ENCODE measurements at places on chromosomes 3 and 15.

DNA sequence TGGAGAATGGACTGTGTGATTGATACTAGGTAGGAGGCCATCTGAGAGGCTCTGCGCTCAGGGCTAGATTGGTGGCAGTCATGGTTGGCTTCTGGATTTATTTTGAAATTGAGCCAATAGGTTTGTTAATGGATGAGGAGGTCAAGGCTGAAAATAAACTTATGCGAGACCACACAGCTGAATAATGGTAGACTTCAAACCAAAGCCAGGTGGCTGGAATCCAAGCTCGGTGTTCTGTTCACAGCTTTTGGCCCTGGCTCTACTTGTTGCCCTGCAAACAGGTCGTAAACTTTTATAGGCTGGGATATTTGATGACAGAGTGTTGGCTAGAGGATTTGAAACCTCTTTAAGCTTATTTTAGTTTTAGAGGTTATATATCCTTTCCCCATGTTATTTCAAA lies 160.4 kb downstream of the CHL1 start:
- no peak for DNase-seq

- peak; percentile 54 for DNase-seq
Observed at GRCh38 chr15:98076021-98076816, 115.7 kb downstream of the ARRDC4 start.

DNA sequence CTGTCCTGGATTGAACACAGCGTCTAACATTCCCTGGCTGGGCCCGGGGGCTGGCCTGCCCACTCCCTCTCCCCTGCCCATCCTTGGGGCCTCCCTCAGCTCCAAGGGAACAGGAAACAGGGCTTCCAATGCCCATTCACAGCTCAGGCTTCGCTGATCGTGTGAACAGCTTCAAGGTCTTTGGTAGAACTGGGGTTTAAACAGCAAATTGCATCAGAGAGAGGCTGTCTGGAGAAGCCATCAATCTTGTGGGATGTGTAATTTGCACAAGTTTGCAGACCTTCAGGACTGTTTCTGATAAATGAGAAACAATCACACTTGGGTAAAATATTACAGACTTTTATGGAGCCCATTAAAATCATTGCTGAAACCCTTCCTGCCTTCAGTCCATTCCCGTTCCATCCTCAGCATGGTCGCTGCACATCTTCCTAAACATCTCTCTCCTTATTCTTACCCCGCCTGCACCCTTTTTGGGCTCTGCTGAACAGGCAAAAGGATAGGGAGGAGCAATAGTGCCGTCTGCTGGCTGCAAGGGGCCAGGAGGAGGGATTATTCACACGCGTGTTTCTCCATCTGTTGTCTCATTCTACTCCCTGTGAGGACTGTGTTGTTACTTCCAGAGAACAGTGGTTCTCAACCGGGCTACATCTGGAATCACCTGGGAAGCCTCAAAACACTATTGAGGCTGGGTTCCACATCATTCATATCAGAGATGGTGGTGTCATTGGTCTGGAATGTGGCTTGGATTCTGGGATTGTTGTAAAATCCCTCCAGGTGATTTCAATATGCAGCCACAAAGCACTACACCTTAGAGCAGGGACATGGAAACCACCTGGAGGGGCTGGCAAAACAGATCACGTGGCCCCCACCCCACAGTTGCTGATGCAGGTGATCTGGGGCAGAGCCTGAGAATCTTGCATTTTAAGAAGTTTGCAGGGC lies 116.3 kb downstream of the CLSTN2 start:
- no peak for DNase-seq

- DNase-seq = no peak
Observed at GRCh38 chr3:113219605-113220300, 8.4 kb downstream of the BOC start.

DNA sequence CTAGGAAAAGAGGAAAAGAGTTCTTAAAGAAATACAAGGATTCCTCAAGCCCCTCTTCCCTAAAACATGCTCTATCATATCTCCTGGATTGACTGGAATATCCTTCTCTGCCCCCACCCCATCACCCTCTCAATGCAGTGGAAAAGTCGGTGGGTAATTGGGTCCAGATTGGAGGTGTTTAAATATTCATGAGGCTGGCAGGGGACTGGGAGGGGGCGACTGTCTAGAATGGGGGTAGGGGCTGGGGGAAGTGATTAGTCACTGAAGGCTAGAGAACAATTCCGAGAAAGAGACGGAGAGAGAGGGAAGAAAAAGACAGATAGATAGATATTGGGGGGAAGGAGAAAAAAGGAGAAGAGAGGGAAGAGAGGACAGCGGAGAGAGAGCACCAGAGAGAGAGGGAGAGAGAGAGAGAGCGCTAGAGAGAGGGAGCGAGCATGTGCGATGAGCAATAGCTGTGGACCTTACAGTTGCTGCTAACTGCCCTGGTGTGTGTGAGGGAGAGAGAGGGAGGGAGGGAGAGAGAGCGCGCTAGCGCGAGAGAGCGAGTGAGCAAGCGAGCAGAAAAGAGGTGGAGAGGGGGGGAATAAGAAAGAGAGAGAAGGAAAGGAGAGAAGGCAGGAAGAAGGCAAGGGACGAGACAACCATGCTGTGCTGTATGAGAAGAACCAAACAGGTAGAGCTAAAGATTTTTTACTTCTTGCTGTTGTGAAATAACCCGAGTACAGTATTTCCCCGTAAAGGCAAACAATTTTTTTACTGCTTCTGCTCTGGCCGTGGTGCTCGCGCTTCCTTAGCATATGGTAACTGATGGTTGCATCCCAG lies at the start of gene GAP43:
GAP43 (plus strand) TSS at position 467 of the 825 bp plus-strand sequence; CDS start at position 647, 180 bp downstream.
- DNase-seq = peak; percentile 77

GRCh38 chr15:71111181-71111565 lies 4.1 kb upstream of the THSD4 start:
- DNase-seq = peak; percentile 57

DNA sequence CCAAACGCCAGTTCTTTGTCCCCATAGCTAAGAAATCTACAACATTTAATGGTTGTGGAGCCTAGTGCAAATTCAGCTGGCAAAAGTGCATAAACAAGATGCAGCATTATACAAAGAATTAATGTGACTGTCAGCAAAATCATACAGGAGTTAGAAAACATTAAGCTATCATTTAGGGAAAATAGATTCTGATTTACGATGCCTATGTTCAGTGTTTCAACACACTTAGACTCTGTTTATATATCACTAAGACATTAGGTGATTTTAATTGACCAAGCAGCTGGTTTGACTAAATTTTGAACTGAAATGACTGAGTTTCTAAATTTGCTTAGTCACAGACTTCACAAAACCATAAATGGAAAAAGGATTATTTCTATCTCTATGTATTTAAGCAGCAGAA lies 1076.8 kb downstream of the TBL1XR1 start:
- DNase-seq = peak; percentile 10

GRCh38 chr15:93126599-93126998 lies 37.6 kb upstream of the RGMA start:
- no peak for DNase-seq

DNA sequence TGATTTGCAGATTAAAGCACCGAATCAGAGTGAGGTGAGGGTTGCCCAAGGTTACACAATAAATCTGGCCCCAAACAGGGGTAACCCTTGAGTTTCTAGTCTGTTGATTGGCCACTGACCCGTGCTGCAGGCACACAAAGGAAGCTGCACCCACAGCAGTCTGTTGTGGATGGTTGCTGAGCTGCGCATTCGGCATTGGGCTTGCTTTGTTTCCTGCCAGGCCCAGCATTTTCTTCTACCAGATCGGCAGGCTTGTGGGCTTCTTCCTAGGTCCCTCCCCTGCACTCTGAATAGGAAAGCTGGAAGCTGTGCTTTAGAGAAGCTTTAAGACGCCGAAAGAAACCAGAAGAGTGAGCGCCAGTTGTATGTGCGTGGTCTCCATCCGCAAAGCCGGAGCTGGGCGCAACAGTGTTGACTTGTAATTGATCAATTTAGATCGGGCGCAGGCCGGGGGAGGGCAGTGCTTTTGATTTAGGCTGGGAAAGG lies 12.1 kb downstream of the B3GNT5 start:
- peak; percentile 30 for DNase-seq

- DNase-seq = no peak
Observed at GRCh38 chr3:140376136-140376889, 301.6 kb upstream of the TRIM42 start.

DNA sequence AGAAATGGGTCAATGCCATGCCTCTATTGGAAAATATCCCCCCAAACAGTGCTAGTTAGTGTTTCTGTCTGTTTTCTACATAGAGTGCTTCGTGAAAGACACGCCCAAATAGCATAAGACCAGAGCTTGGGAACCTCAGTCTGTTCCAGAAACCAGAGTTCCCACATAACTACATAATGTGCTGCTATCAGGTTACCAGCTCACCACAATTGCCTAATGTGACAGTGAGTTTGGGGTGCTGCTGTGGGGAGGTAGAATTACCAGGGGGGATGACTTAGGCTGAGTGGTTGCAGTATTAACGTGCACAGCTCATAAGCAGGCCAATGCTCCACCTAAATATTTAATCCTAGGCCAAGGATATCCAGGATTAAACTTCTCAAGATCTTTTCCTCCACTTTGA lies 39.2 kb downstream of the DUT start:
- peak; percentile 93 for DNase-seq

DNA sequence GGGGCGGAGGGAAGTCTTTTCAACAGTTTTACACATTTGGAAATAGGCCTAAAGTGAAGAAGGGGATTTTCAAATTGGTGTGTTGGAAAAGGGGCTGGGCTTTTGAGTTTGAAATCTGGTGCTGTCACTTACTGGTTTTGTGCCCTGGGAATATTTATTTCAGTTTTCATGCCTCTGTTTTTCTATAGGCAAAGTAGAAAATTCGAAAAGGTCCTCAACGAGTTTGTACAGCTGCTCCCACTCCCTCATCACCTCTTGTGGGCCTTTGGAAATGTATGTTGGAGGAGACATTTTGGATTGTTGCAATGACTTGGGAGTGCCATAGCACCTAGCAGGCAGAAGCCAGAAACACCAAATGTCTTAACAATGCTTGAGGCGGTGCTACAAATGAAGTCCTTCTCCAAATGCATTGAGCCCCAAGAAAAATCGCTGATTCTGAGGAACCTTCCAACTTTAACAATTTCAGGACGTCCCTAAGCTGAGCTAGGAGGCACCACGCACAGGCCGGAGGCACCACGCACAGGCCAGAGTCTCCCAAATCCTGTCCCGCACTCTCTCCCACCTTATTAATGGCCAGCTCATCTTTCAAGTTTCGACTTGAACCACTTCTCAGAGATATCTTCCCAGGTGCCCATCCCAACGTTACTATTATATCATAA lies 639 bp upstream of the POLR2M start:
- DNase-seq = no peak

- DNase-seq = no peak
Observed at GRCh38 chr15:31023841-31024240, 32.4 kb upstream of the MTMR10 start.

DNA sequence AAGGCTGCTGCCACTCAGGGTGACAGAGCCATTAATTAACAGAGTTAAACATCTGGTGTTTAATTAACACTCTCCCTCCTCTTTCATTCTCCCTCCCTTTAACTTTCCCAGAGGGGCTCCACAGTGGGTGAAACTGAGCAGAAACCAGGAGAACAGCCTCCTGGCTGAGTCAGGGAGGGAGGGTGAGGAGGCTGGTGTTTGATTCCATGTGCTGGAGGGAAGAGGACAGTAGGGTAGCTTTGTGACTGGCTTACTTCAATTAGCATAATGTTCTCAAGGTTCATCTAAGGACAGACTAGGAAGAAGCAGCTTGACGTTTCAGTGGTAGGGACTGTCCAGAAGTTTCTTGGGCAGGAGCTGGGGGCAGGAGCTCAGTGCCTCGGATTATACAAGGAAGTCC lies 62.8 kb downstream of the SEMA5B start:
- DNase-seq = no peak

DNA sequence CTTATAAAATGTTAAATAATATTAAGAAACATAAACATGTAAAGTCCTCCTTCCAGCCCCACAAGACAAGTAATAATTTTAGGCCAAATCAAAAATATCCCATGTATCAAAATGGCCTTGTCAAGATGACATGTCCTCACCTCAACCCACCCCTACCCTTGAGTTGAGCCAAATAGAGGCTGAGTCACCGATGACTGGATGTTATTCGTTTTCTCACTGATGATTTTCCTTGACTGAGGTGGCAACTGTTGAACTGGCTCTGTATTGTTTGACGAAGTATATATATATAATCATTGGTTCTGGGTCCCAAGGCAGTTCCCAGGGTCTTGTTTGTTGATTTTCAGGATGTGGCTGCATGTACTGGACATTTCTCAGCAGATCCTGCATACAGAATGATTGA lies 75.3 kb downstream of the TMEM108 start:
- DNase-seq = no peak

GRCh38 chr3:30437171-30437601 lies 169.2 kb upstream of the TGFBR2 start:
- peak; percentile 55 for DNase-seq

DNA sequence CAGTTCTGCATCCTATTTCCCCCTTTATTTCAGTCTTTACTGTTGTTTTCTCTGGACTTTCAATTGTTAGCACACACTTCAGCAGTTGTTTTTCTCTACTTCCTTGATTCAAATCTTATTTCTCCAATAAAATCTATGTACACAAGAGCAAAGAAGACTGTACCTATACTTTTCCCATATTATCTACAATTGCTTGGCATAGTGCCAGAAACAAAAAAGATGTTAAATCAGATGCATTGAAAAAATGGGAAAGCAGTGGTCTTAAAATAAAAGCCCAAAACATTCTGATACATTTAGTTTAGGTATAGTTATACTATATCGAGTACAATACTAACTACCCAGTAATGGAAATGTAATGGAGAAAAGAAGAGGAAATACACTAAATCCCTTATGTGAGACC lies 265.1 kb downstream of the UBE2E2 start:
- no peak for DNase-seq

GRCh38 chr3:111819927-111820326 lies 39.1 kb upstream of the PHLDB2 start:
- DNase-seq = no peak

GRCh38 chr3:62585861-62586260 lies 212.5 kb upstream of the FEZF2 start:
- DNase-seq = no peak

- peak; percentile 42 for DNase-seq
Observed at GRCh38 chr15:74790080-74790916, 8.4 kb downstream of the CSK start.

- DNase-seq = no peak
Observed at GRCh38 chr15:73948982-73949381, 22.7 kb downstream of the LOXL1 start.

DNA sequence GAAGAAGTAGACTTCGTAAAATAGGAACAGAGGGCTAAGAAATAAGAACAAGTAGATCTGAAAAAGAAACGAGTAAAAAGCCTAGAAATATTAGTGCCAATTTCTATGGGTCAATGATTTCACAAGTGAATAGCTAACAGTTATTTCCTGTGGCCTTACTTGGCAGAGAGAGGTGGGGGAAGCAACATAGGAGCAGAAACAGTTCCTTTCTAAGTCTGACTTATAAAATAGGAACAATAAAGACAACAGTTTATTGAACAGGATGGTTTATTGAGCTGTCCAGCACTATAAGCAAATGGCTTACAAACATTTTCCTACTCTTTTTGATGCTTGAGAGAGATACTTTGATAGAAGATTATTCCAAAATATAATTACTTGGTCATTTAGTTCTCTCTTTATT lies 37.9 kb downstream of the AGTR1 start:
- peak; percentile 32 for DNase-seq

GRCh38 chr15:90259524-90259923 lies 5.9 kb upstream of the NGRN start:
- no peak for DNase-seq
